ENCODE measurements at places on chromosomes 5 and 9. TPM values are rescaled to one million over a fixed set of nuclear protein-coding genes. Genes with fewer than 3 reads are reported as not detected.
A peak's percentile ranks its signal among the peaks of the same experiment; 100 is the strongest.

GRCh38 chr9:4830699-4831098 lies 38.0 kb downstream of the RCL1 start:
- no peak for DNase-seq

The IZUMO3 gene
- polyA plus RNA-seq, result not detected

- DNase-seq, result peak; percentile 73
Measured at GRCh38 chr5:68288707-68289134, 73.2 kb downstream of the PIK3R1 start.

The SPRY4 gene
- polyA plus RNA-seq, result 41.7 TPM

DNA sequence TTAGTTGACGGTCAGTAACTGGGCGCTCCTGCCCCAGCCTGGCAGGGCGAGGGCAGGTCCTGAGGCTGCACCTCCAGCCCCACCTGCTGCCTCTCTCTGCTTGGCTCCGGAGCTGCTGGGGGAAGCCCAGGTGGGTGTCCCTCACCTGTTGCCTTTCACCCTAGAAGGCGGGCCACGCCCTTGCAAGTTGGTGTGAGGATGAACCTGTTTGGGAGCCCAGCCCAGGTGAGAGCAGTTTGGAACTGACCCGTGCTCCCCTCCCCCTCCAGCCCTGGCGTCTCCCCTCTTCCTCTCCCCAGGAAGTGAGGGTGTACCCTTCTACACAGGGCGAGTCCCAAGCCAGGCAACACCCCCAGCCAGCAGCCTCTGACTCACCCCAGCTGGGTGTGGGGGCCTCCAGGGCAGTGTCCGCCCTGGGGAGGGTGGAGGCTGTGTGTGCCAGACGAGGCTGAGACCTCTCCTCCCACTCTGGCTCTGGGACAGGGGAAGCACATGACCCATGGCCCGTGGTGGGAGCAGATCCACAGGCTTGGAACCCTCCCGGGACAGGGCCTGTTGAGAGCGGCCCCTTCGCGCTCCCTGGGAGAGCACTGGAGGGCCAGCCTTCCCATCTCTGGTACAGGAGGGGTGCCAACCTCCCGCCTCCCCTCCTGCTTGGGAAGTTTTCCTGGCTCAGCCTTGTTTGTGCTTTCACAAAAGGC lies 10.4 kb downstream of the LRRC8A start:
- peak; percentile 86 for DNase-seq

DNA sequence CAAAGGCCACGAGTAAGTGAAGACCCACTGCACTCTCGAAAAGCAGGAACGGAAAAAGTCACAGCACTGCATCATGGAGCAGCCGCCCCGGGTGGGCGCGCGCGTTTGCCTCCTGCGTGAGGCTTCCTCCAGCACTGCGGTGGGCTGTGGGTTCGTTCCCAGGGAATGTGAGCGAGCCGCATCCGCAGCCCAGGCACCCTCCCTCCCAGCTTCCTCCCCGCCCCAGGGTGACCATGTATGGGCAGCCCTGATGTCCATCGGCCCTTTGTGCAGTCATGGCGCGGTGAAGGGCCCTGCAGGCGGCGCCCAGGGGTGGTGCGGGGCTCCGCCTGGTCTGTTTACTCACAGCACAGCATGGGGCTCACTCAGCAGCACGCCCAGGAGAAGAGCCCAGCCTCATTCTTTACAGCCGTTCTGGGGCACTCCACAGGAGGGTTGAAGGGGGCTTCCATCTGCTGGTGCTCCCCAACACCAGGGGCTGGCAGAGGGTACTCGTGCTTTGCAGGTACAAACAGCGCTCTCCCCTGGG lies 32.7 kb downstream of the KCNT1 start:
- no peak for DNase-seq

DNA sequence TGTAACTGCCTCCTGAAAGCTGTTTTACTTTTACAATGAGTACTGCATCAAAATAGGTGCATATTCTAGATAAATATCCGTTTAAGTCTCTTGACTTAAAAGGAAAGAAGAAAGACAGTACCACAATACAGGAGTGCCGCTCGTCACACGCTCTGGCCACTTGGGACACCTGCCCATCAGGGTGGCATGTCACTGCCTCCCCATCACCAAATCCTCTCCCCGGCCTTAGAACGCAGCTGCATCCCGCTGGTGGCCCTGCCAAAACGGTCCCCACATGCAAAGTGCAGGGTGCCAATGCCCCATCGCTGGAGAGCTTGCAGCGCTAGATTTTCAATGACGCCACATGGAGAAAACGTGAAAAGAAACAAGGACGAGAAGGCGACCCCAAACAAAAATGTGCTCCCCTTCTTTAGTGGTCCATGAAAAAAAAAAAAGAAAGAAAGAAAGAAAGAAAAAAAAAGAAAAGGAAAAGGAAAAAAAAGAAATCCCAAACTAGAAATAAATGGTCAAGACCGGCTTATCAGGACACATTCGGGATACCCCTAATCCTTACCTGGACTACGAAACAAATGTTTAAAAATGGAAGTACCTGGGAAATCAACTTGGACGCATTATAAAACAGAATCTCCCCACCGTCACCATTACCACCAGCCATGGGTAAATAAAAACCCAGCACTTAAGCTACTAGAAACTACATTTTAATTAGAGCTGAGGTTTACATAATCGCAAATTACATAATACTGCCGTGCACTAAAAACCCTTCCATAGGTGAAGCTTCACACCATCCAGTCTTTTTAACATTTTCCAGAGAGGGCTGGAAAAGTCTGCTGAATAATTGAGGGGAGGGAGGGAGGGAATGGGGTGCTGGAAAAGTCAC lies 1.0 kb downstream of the ANKH start:
- DNase-seq, result no peak

Data from large intestine (tissue), 12 donors.